ENCODE measurements at places on chromosomes 2 and 18. TPM values are rescaled to one million over a fixed set of nuclear protein-coding genes. Genes with fewer than 3 reads are reported as not detected.

The UGT1A8 gene
- total RNA-seq = not detected

The SLC39A10 gene
- 24.9 TPM for total RNA-seq

The SLC40A1 gene
- 3.4 TPM for total RNA-seq

The SLC9A4 gene
- not detected for total RNA-seq

The TFCP2L1 gene
- total RNA-seq = 4.9 TPM

The PSMA8 gene
- total RNA-seq = not detected

The CREG2 gene
- total RNA-seq = 10.6 TPM

The TMEM185B gene
- 50.1 TPM for total RNA-seq

The REG3G gene
- not detected for total RNA-seq

The CD207 gene
- total RNA-seq = not detected

The SH3RF3 gene
- 0.40 TPM for total RNA-seq

The GEN1 gene
- 12.2 TPM for total RNA-seq

The DNAJC5G gene
- total RNA-seq = not detected

The CD8B2 gene
- total RNA-seq = not detected

The HOXD13 gene
- 0.23 TPM for total RNA-seq

The REEP1 gene
- total RNA-seq = 0.67 TPM

The SPATA3 gene
- total RNA-seq = not detected

The DHRS9 gene
- total RNA-seq = 2.8 TPM

The SLC9A2 gene
- total RNA-seq = 3.4 TPM

The LCT gene
- total RNA-seq = 0.03 TPM

The DTNA gene
- total RNA-seq = 0.15 TPM

The FAP gene
- 0.16 TPM for total RNA-seq

The MYCN gene
- total RNA-seq = not detected

The GPD2 gene
- 27.7 TPM for total RNA-seq

The NYAP2 gene
- total RNA-seq = not detected

The BMP10 gene
- total RNA-seq = not detected

The ECEL1 gene
- 0.15 TPM for total RNA-seq

The ITGB1BP1 gene
- 156 TPM for total RNA-seq

The FBXO48 gene
- 0.52 TPM for total RNA-seq

The TBC1D8 gene
- 78.0 TPM for total RNA-seq

The DSG3 gene
- 0.01 TPM for total RNA-seq

The BCL2 gene
- 0.57 TPM for total RNA-seq

The EPAS1 gene
- 111 TPM for total RNA-seq

The RTKN gene
- 29.6 TPM for total RNA-seq

The CHRNG gene
- not detected for total RNA-seq

The LBH gene
- 113 TPM for total RNA-seq

The IL1B gene
- 0.24 TPM for total RNA-seq

The RPRD1A gene
- total RNA-seq = 16.7 TPM

The CDK5R2 gene
- 3.0 TPM for total RNA-seq

The DLGAP1 gene
- total RNA-seq = 0.01 TPM

The ALPI gene
- not detected for total RNA-seq

The C2orf76 gene
- total RNA-seq = 11.9 TPM

The INHA gene
- total RNA-seq = 0.35 TPM

Data from A549 treated with CORT108297 at 1 μM for 4 hours (cell line).